ENCODE measurements at places on chromosomes 1 and 21. TPM values are rescaled to one million over a fixed set of nuclear protein-coding genes. Genes with fewer than 3 reads are reported as not detected.

DNA sequence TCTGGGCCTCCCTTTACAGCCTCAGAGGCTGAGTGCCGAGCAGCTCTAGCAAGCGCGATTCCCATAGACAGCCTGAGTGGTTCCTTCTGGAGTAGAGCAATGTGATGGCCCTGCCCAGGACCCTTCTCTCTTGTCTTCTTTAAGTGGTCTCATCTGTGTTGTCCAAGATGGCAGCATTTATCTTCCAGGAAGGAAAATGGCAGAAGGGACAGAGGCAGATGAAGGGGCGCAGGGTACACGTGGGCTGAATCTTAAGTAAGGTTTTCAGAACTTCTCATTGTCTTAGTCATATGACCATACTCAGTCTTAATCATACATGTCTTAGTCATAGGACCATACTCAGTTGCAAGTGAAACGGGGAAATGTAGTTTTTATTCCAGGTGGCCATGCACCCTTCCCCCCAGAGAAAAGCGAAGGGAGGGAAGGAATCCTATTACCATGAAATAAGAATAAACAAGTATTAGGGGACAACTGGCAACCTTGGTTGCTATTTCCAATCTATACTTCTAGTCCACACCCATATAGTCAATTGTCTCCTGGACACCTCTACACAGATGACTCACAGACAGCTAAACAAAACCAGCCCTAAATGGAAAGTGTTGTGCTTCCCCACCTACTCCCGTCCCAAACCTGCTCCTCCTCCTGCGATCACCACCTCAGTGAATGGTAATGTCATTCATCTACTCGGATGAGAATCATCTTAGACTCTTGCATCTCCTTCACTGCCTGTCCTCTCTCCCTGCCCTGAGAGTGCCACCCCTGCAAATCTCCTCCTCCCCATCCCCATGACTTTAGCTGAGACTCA is 13.3 kb downstream of the OVAAL start:
- no peak for DNase-seq
- no peaks in the 10 kb centered on the region for H3K4me1 ChIP-seq
- peaks cover 10% of the 10 kb centered on the region for H3K27me3 ChIP-seq
- H3K4me3 ChIP-seq, result no peak overlapping the region

DNA sequence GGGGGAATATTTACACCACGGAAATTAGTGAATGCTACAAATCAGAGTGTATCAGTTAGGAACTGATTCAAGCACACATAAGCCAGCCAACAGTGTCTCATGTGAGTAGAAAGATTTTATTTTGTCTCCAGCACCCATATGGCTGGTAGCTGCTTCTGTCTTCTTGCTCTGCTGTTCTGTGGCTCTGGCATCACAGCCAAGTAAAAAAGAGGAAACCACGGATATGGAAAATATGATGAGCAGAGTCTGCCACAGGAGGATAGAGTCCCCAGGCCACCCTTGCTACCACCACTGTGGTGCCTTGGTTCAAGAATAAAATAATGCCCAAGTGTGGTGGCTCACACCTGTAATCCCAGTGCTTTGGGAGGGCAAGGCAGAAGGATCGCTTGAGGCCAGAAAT is 53.6 kb upstream of the SPOCD1 start:
- H3K27ac ChIP-seq, result no peak overlapping the region
- no peak for DNase-seq
- no peaks in the 10 kb centered on the region for H3K27me3 ChIP-seq
- peaks cover 56% of the 10 kb centered on the region for H3K4me1 ChIP-seq

GRCh38 chr1:61013946-61014667 is 68.3 kb upstream of the NFIA start:
- H3K36me3 ChIP-seq, result no peaks in the 10 kb centered on the region
- H3K4me3 ChIP-seq, result no peak overlapping the region
- no peak for DNase-seq
- H3K4me1 ChIP-seq, result no peaks in the 10 kb centered on the region
- H3K27ac ChIP-seq, result no peak overlapping the region

The TSACC gene
- not detected for total RNA-seq

The KCNK2 gene
- not detected for total RNA-seq

Data from naive thymus-derived CD8-positive, alpha-beta T cell (primary cell).